ENCODE measurements at places on chromosomes 12 and 14. TPM values are rescaled to one million over a fixed set of nuclear protein-coding genes. Genes with fewer than 3 reads are reported as not detected.

The MMP19 gene
- total RNA-seq: not detected

The OR6S1 gene
- total RNA-seq: not detected

The NELL2 gene
- total RNA-seq: 134 TPM

GRCh38 chr14:55973911-55974630 is 144.1 kb upstream of the PELI2 start:
- no peaks in the 10 kb centered on the region for H3K4me1 ChIP-seq
- H3K27ac ChIP-seq: no peak overlapping the region
- no peaks in the 10 kb centered on the region for H3K36me3 ChIP-seq
- H3K27me3 ChIP-seq: peaks cover 12% of the 10 kb centered on the region
- no peak for DNase-seq

DNA sequence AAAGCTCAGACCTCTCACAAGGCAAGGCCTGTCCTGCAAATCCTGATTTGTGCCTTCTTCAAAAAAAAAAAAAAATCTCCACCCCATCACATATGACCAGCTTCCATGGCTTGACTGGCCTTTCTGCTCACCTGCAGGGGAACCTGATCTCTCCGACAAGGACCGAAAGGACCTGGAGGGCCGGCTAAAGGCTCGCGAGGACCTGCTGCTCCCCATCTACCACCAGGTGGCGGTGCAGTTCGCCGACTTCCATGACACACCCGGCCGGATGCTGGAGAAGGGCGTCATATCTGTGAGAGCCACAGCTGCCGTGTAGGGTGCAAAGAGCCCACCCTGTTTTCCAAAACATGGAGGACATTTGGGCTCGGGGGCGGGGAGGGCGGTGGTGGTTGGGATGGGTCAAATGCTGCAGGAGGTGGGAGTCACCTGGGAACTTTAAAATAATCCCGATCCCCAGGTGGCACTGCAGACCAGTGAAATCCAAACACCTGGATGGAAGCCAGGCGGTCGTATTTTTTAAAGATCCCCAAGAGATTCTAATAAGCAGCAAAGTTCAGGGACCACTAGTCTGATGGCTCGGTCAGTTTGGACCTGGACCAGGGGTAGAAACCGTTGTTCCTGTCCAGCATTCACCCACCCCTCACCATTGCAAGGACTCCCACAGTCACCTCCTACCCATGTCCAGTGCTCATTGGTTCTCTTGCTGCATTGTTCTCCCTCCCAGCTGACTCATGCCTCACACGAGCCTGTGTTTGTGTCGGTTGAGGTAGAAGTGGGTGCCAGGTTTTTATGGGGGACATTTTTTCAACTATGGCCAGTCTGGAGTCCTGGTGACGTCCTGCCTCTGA is 44.8 kb downstream of the FOXN4 start:
- H3K27me3 ChIP-seq: no peaks in the 10 kb centered on the region
- no peak overlapping the region for H3K27ac ChIP-seq
- no peaks in the 10 kb centered on the region for H3K4me1 ChIP-seq
- peaks cover 24% of the 10 kb centered on the region for H3K36me3 ChIP-seq

DNA sequence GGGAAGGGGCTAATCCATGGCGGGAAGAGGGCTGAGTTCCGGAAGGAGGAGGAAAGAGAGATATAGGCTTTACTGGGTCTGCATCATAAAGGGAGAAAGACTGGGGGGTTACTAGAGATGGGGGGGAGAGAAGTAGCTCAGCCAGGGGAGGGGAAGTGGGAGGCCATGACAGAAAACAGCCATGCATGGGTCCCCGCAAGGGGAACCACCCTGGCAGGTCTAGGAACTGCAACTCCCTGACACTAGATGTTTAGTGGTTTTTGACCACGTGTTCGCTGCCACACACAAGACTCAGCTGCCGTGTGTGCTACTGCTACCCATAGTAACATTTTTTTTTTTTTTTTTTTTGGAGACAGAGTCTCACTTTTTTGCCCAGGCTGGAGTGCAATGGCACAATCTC is 145.0 kb downstream of the RIMBP2 start:
- no peak overlapping the region for H3K4me3 ChIP-seq
- H3K36me3 ChIP-seq: no peaks in the 10 kb centered on the region
- DNase-seq: no peak

GRCh38 chr14:103931422-103931821 is 3.2 kb downstream of the TDRD9 start:
- H3K4me1 ChIP-seq: peaks cover 6% of the 10 kb centered on the region
- no peaks in the 10 kb centered on the region for H3K36me3 ChIP-seq
- H3K27me3 ChIP-seq: no peaks in the 10 kb centered on the region
- DNase-seq: no peak

DNA sequence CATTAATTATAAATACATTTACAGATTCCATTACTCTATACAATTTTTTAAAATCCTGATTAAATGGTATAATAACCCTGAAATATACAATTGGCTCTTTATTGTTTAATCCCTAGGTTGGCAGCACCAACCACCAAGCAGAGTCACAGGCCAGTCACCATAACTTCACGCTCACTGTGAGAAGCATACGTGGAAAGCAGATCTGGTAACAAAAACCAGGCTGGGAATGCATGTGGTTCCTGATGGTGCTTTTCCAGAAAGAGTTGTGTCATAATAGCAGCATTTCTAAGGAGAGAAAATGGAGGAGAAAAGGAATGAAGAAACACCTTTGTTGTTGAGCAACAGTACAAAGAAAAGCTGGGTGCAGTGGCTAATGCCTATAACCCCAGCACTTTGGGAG is 66.1 kb downstream of the SIX6 start:
- no peak overlapping the region for H3K27ac ChIP-seq
- H3K4me1 ChIP-seq: no peaks in the 10 kb centered on the region
- no peaks in the 10 kb centered on the region for H3K36me3 ChIP-seq

DNA sequence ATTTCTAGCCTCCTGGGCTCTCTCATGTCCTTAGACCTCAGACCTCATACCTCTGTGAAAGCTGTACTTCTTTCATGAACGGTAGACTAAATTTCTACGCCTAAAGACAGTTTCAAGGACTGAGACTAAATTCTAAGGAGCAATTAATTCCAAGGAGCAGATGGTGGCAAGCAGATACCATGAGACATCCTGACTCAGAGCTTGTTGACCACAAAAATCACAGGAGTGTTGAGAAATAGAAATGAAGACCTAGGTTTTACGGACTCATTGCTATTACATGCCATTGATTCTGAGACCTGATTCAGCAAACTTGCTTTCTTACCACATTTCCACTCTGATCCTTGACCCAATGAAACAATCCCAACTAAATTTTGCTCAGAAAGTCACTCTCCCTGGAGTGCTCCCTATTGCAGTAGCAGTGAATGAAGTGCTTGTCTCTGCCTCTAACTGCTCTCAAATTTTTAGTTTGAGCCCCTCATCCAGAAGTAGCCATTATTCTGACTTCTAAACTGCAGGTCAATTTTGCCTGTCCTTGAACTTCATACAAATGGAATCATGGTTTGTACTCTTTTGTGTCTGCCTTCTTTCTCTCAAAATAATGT is 52.0 kb downstream of the PEX5 start:
- no peak overlapping the region for H3K27ac ChIP-seq
- no peaks in the 10 kb centered on the region for H3K4me1 ChIP-seq
- H3K27me3 ChIP-seq: peaks cover 4% of the 10 kb centered on the region

DNA sequence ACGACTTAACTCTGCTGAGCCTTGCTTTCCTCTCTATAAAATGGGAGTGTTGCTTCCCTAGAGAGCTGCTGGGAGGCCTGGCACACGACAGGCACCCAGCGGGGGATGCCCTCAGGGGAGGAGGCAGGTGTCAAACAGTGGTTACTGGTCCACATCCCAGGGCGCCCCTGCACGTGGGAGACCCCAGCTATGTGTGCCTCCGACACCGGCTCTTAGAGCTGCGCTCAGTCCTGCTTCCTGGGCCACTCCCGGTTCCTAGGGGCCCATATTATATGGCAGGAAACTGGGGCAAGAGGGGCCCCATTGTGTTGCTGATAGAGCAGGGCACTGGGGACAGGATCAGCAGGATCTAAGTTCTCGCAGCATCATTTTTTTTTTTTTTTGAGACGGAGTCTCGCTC is 47.3 kb downstream of the CHGA start:
- no peak for DNase-seq
- H3K27me3 ChIP-seq: no peaks in the 10 kb centered on the region
- peaks cover 33% of the 10 kb centered on the region for H3K36me3 ChIP-seq

GRCh38 chr12:11233532-11233931 is 36.0 kb downstream of the PRB3 start:
- no peaks in the 10 kb centered on the region for H3K4me1 ChIP-seq
- no peak overlapping the region for H3K4me3 ChIP-seq
- H3K27ac ChIP-seq: no peak overlapping the region
- H3K27me3 ChIP-seq: no peaks in the 10 kb centered on the region

DNA sequence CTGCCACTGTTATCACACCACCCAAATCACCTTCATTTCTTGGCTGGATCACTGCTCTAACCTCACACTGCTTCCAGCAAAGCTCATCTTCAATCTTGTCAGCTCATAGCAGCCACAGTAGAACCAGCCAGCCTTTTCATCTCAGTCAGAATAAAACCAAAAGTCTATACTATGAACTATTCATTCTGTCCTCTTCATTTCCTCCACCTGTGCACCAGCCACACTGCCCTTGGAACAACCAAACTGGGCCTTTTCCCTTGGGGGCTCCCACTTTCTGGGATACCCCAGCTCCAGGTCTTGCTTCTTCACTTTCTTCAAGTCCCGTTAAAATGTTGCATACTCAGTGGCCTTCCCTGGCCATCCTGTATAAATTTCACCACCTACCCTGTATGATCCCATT is 234.4 kb upstream of the DAAM1 start:
- H3K4me1 ChIP-seq: no peaks in the 10 kb centered on the region
- no peak overlapping the region for H3K4me3 ChIP-seq
- DNase-seq: no peak
- H3K36me3 ChIP-seq: no peaks in the 10 kb centered on the region

- H3K4me1 ChIP-seq: no peaks in the 10 kb centered on the region
- no peak overlapping the region for H3K27ac ChIP-seq
- no peaks in the 10 kb centered on the region for H3K27me3 ChIP-seq
- no peak overlapping the region for H3K4me3 ChIP-seq
- no peak for DNase-seq
- no peaks in the 10 kb centered on the region for H3K36me3 ChIP-seq
These were observed 861.0 kb downstream of the RPS29 start for GRCh38 chr14:48725051-48725734.

GRCh38 chr12:47071241-47071852 is 8.1 kb upstream of the PCED1B start:
- peaks cover 11% of the 10 kb centered on the region for H3K36me3 ChIP-seq
- H3K27ac ChIP-seq: no peak overlapping the region
- H3K4me1 ChIP-seq: peaks cover 31% of the 10 kb centered on the region

DNA sequence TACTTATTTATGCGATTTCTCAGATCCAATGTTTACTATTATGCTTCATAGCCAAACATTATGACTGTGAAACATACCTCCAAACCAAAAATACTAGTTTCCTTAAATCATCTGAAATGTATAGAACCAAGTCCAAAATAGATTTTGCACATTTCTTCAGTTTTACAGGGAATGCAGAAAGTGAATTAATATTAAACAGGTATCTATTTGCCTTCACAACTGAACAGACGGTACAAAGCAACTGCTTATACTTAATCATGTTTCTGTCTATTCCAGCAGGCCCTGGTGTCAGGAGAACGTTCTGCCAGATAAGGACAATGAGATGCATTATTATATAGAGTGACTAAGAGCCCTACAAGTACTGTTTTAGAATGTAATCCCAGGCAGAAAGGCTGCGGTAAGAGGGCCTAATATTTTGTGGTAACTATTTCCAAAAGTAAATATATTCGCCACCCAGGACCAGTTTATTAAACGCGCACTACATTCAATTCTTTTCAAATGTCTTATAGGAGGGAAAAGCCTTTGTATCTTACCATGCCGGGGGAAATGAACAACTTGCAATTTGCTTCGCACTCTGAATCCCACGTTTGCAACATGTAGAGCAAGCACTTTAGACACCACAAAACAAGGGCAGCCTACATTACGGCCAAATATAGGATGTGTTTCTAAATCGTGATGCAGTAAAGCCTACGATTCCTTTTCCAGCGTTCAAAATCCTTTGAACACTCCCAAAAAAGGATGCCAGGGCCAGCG is 1.5 kb downstream of the CORO1C start:
- no peak for DNase-seq
- no peaks in the 10 kb centered on the region for H3K36me3 ChIP-seq
- H3K4me3 ChIP-seq: peak overlapping the region; percentile 91
- H3K4me1 ChIP-seq: peaks cover 38% of the 10 kb centered on the region
- peak overlapping the region; percentile 88 for H3K27ac ChIP-seq
- no peaks in the 10 kb centered on the region for H3K27me3 ChIP-seq

DNA sequence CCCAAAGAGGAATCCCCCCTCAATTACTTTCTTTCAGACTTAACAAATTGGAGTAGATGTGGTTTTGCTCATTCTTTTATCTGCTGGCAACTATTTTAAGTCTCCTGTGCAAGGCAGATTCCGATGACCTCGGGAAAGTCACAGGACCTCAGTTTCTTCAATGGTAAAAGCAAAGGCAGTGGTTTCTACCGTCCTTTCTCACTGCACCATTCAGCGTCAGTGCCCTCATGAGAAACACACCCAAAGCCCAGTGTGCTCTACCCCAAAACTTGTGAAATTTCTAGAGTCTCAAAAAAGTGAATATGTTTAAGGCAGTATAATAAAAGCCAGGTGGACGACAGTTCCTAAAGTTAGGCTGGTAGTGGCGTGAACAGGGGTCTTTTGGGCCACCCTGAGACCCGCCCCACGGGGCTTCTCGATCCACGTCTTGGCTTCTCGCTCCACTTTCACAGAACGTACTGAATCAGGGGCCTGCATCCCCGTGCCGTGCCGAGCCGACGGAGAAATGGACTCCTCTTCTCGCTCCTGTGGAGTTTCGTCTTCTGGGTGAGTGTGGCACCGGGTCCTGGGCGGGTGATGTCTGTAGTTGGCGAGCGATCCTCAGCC is 1.3 kb upstream of the ARHGAP5 start:
- H3K4me1 ChIP-seq: peaks cover 25% of the 10 kb centered on the region
- peak overlapping the region; percentile 91 for H3K27ac ChIP-seq
- H3K4me3 ChIP-seq: peak overlapping the region; percentile 98

GRCh38 chr14:97415907-97416306 is 618.7 kb downstream of the VRK1 start:
- H3K27ac ChIP-seq: no peak overlapping the region
- H3K4me3 ChIP-seq: no peak overlapping the region
- no peaks in the 10 kb centered on the region for H3K27me3 ChIP-seq
- no peaks in the 10 kb centered on the region for H3K4me1 ChIP-seq
- DNase-seq: no peak
